GM20000 (cell line): ENCODE measurements at places on chromosomes 4 and X.

GRCh38 chr4:110184140-110184790 lies 14.2 kb downstream of the ELOVL6 start:
- no peak for DNase-seq

DNA sequence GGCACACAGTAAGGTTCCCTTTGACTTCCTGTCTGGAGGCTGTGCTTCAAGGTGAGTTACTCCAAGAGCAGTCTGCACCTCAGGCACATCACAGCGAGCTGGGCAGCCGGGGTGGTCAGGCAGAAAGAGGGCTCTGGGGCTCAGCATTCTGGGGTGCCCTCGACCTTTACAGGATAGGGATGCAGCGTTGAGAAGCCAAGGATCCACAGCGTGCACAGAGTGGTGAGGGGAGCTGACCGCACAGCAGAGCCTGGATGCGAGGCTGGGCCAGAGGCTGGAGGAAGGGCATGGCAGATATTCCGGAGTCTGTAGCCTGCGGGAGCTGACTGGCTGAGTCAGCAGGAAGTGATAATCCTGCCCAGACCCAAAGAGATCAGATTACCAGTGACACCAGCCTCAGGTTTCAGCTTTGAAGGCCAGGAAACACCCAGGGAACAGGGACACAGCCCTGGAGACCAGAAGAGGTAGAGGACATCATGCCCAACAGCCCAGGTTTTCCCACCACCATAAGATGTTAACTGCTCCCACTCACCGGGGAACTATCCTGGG lies 38.4 kb upstream of the PDLIM3 start:
- DNase-seq = no peak

DNA sequence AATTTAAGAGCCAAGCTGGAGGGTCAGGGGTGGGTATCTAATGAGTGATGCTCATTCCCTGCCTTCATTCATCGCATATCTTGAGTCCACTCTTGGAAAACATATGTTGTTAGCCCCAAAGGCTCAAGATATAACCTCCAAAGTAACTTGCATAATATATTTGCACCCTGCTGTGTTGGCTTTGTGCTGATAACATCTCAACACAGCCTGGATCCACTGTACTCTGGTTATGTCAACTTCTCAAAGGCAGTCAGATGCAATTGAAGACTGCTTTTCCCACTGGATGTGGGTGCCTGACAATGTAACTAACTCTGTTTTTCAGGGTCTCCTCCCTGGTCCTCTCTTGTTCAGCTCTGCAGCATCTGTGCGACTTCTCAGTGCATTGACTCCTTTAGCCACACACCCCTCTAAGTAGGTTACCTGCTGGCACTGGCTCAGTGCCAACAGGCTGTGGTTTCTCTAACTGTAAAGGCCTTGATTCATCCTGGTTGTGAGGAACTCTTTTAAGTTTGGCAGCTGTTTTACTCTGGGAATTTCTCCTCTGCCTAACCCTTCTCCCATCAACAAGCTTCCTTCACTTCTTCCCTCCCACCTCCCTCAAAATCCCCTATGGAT lies 28.1 kb downstream of the SLC16A2 start:
- no peak for DNase-seq

DNA sequence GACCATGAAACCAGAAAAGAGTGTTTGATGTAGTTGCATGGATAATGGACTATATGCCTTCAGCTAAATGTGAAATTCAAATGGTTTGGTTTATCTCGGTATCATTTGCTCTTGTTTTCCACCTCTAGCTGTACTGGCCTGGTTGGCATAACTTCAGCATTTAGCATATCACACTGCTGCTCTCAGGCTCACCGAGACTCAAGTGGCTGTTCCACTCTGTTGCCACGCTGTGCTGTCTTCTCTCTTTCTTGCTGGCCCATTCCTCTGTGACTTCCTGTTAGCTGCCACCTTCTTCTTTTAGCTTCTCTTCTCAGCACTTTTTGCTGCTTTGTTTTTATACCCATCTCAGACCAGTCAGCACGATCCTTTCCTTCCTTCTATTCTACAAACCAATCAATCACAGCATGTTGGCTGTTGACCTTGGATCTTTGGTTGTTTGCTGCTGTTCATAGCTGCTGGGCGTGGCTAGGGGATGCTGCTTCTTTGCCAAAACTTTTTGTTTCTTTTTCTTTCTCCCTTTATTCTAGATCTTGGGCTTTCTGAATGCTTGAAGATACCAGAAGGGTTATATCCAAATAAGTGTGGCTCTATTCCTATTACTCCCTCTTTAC lies 24.0 kb downstream of the INTS6L start:
- DNase-seq = no peak

GRCh38 chr4:77269505-77269904 lies 112.5 kb downstream of the CCNG2 start:
- DNase-seq = no peak

DNA sequence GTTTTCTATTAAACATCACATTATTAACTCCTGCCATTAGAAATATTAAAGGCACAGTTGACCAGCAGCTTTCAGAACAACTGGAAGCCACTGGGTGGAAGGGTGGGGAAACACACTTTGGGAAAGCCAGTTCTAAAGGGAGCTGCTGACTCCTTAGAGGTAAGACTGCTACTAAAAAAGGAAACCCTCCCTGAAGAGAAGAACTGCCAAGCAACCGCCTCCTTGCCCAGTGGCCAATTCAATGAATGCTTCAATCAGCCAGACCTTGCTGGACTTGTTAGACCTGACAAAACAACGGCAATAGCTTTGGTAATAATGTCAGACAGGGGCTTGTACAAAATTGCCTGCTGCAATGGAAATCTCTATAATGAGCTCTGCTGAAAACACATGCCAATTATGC lies 15.6 kb downstream of the OPHN1 start:
- no peak for DNase-seq

GRCh38 chr4:87651941-87652340 lies 1.9 kb downstream of the DMP1 start:
- no peak for DNase-seq

DNA sequence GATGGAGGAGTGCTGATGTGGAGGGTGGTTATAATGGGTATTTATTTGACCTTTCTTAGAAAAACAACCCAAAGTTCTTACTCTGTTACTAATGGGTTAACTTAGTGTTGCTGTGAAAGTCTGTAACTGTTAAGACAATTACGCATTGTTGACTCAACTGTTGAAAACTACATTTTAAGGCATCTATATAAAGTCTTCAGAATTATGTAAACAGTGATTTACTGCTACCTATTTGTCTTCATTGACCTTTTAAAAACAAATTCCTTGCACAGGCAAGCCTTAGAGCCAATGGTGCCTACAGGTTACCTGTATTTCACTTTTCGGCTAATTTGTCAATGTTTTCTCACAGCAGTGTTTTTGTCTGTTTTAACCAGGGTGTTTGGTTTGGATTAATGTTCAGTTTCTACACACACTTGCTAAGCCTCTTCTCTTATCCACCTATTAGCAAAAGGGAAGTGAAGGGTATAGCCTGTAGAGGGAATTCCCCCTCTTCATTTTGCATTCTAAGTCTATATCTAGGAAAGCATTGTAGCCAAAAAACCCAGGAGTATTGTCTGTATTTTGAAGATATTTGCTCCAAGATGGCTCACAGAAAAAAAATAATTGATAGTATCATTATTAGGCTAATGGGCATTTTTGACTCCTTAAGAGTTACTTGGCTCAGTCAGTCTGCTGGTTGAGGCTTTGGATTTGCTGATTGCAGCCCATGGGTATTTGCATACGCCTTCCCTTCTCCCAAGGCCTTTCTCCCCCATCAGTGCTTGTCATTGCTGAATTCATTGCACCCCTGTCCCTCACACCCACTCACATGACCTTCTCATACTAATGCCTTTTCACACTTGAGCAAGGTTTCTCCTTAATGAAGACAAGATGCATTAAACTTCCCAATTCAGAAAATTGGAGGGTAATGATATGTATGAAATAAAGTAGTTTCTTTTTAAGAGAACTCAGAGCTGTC lies 30.5 kb downstream of the AFF1 start:
- no peak for DNase-seq

- DNase-seq = no peak
These were observed 11.7 kb downstream of the RELL1 start for GRCh38 chr4:37674439-37674838.

DNA sequence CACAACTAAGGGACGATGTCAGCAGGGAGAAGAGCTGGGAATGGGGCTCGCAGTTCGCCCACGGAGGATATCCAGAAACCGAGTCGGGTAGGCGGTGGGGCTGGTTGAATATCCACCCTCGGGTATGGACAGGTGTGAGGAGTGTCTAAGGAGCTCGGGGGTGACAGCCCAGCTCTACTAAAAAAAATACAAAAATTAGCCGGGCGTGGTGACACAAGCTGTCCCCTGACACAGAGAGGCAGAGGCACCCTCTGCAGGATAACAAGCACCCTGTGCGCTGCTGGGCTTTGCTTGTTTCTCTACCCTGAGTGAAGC lies 12.2 kb upstream of the ASMTL start:
- no peak for DNase-seq

DNA sequence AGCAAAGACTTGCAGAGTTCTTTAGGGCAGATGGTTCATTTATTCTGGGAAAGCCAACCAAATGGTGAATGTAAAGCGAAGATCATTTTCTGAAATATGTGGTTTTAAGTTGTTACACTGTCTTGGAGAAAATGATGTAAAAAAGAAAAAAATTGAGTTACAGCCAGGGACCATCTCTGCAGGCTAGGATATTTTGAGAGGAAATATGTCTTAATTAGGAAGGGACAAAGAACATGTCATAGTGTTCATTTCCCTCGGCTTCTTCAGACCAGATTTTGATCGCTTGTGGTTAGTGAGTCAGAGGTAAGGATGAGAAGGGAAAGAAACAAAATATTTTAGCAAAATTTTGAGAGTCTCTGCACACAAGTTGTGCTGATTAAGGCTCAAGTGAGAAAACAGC lies 59.0 kb upstream of the C1QTNF7 start:
- DNase-seq = no peak

- DNase-seq = no peak
These were observed 190.9 kb upstream of the TAPT1 start for GRCh38 chr4:16417198-16417597.

GRCh38 chr4:106809076-106809475 lies 227.0 kb downstream of the DKK2 start:
- no peak for DNase-seq

GRCh38 chr4:185256446-185256845 lies 47.0 kb downstream of the SNX25 start:
- no peak for DNase-seq
